ENCODE measurements at places on chromosomes 6 and 20.

- DNase-seq, result no peak
Measured at GRCh38 chr6:132369526-132369925, 31.7 kb downstream of the MOXD1 start.

DNA sequence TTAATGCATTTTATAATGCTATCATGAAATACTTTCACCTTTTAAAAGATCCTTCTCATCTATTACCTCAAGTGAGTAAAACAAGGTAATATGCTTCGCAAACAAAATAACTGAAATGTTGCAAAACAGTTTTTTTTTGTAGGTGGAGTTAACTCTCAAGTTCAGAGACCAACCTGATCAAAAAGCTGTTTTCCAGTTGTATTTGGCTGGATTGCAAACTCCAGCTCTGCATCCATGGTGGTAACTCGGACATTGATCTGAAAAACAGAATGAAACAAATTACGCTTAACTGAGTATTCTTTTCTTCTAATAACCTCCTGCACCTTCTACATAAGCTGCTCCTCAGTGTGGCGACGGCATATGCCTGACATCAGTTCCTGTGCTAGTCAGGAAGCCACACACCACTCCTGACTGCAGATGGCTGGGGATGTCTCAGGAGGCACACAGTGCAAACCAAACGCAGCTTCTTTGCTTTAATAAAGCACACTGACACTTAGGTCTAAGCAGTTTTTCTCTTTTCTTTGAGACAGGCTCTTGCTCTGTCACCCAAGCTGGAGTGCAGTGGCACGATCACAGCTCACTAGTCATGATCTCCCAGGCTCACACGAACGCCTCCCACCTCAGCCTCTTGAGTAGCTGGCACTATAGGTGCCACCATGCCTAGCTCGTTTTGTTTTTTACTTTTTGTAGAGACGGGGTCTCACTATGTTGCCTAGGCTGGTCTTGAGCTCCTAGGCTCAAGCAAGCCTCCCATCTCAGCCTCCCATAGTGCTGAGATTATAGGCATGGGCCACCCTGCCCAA lies 29.9 kb downstream of the EZR start:
- no peak for DNase-seq

DNA sequence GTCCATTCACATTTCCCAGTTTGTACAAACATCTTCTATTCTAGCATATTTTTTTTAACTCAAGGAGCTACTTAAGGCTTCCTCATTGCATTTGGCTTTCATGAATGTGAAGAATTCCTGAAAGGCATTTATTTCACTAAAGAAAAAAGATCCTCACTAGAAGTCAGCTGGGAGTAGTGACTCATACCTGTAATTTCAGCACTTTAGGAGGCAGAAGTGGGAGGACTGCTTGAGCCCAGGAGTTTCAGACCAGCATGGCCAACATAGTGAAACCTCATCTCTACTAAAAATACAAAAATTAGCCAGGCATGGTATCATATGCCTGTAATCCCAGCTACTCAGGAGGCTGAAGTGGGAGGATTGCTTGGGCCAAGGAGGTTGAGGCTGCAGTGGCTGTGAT lies 30.9 kb upstream of the XRN2 start:
- no peak for DNase-seq

DNA sequence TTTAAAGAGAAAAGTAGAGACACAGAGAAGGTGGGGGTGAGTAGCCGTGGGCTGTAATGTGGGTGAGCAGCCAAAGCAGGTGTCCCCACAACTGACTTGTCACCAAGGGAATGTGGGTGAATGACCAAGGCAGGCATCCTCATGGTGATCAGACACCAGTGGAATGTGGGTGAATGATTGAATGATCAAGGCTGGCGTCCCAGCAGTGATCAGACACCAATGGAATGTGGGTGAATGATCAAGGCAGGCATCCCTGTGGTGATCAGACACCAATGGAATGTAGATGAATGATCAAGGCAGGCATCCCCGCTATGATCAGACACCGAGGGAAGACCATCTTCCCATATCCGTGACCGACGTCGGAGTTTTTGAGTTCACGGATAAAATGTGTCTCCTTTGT lies 49.8 kb upstream of the OR14J1 start:
- DNase-seq, result no peak

DNA sequence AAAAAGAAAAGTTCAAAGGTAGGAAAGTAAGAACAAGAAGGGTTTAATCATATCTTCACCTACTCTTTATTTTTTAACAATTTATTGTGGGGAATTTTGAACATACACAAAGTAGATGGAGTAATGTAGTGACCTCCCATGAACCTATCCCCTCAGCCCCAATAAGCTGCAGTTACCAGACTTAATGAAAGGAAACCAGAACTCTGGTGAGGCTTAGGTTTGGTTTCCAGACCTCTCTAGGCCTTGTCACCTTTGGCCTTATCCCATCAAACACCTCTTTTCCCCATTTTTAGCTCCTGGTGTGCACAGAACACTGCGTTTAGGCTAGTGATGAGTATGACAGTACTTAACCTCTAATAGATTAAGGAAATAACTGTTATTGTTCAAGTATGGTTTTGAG lies 42.0 kb downstream of the CBFA2T2 start:
- no peak for DNase-seq

DNA sequence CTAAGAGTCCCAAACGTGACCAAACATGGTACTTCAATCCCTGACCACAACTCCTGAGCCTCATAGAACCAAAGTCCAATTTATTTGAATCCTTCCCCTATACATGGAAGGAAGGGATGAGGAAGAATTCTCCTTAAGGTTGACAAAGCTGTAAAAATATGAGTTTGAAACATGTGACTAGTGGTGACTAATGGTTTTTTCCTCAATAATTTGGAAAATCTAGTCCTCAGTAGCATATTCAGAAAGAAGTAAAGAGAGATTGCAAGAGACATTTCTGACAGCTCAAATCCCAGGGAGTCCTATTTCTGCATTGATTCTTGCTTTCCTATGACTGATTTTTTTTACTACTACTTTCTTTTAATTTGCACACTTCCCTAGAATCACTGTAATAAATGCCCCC lies 443.7 kb downstream of the FRK start:
- DNase-seq, result no peak

DNA sequence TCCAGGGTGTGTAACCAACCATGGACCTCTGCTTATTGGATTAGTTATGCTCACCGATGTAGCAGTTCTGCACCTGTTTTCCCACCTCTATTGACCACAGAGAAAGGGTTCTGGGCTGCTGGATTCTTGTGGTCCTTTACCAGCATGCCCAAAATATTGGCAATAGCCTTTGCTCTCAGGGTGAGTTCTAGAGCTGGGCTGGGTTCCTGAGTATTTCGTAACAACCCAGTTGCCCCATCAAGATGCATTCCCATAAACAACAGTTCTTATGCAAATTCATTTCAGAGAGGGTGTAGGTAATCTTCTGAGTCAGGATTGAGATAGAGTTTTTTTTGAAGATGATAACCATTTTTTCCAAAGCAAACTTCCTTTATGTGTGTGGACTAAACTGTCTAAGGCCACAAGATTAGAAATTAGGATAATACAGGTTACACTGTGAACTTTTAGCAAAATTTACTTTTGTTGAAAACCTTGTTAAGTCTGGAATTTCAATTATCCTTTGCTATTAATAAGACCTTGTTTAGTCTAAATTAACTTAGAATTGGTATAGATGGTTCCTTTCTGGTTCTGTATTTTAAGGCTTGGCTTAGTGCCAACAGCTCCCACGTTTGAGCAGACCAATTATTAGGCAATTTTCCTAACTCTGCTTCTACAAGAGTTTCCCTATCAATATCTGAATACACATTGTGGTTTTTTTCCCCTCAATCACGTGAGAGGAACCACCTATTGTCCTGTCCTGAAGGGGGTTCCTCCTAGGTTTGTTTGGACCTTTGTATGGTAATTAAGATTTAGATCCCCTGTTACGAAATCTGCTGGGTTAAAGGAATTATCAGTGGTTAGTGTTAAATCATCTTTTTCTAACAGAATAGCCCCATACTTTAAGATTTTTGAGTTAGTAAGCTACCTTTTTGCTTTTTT lies 46.1 kb downstream of the TBX18 start:
- DNase-seq, result no peak

GRCh38 chr6:156131221-156131903 lies 645.8 kb upstream of the ARID1B start:
- no peak for DNase-seq

DNA sequence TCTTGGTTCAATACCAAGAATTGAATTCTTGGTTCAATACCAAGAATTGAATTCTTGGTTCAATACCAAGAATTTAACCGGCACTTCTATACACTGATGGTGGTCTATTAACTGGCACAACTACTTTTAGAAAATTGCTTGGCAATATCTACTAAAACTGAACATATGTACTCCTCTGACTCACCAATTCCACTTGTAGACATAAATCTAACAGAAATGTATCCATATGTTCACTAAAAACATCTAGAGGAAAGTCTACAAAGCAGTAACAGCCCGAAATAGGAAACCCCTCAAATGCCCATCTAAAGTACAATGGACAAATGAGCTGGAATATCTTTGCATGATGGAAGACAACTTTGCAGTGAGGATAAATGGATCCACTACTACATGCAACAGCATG lies 71.9 kb downstream of the KIF16B start:
- DNase-seq, result no peak

GRCh38 chr20:10430000-10430466 lies 4.0 kb downstream of the MKKS start:
- no peak for DNase-seq

GRCh38 chr6:11771473-11772048 lies 7.0 kb downstream of the ADTRP start:
- no peak for DNase-seq

DNA sequence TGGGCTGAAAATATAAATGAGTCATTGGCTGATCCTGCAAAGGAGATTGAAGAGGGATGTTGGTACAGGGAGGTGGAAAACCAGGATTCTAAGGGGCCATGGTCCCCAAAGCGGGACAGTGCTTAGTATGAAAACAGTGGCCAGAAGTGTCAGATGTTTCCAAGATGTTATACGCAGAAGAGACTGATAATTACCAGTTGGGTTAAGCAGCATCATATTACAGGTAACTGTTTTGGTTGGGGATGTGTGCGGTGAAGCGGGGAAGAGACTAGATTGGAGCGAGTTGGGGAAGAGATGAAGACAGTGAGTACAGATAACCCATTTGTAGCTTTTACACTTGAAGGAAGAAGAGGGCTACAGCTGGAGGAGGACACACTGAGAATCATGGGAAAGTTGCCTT lies 80.8 kb downstream of the PLEKHG1 start:
- no peak for DNase-seq

GRCh38 chr20:23582293-23582692 lies 14.0 kb upstream of the CST9L start:
- DNase-seq, result no peak

DNA sequence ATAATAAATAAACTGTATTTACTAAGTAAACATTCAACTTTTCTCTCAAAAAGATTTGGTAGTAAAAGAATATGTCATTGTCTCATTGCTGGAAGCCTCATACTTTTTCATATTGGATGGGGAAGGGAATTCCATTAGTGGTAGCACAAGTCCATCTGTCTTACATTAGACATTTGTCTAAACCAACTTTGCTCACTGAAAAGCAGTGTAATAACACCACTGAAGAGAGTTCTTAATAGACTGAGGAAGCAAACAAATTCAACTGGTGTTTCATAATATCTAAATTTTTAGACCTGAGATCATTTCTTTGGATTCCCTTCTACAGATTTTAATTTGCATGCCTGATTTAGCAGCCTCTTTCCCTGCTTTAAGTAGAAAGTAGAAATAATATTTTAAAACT lies 62.7 kb downstream of the PLCB1 start:
- DNase-seq, result no peak

DNA sequence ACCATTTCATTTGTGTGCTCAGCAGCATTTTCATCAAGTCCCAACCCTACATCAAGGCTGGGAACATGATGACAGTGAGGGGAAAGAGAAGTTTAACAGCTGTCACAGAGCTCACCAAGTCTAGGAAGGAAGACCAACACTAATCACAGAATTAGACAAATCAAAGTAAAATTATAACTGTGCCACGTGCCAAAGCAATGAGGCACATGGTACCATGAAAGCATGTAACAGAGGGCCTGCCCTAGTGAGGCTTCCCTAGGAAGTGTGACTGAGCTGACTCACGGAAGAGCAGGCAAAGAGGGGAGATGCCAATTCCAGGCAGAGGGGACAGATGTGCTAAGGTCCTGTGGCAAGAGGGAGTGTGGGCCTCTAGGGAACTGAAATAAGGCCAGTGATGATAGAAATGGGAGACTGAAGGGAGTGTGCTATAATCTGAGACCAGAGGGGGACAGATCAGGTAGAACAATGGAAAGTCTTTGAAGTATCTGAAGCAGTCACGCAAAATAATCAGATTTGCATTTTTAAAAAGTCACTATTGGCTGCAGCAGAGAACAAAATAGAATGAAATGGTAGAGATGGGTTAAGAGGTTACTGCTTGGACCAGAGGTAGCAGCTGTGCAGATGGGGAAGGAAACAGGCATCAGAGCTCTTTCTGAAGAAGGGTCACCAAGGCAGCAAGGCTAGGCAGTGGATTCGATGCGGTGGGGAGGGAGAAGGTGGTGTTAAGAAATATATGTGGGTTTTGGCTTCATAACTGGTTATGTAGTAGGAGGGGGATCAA lies 86.8 kb downstream of the GPR6 start:
- no peak for DNase-seq

DNA sequence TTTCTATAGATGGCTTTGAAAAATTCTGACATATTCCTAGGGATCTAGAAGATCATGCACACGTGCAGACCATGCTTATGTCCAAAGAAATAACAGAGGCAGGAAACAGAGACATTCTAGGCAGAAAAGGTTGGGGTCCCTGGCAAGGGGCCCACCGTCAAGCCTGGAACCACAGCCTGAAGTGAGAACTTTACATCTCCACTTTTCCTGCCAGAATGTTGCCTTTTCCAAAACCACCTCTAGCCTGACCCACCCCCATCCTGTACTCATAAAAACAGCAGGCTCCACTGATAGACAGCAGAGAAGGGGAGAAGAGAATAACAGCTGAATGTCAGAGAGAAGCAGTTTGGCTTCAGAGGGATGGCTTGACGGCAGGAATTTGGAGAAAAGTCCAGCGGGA lies 257.3 kb upstream of the NT5E start:
- DNase-seq, result no peak

DNA sequence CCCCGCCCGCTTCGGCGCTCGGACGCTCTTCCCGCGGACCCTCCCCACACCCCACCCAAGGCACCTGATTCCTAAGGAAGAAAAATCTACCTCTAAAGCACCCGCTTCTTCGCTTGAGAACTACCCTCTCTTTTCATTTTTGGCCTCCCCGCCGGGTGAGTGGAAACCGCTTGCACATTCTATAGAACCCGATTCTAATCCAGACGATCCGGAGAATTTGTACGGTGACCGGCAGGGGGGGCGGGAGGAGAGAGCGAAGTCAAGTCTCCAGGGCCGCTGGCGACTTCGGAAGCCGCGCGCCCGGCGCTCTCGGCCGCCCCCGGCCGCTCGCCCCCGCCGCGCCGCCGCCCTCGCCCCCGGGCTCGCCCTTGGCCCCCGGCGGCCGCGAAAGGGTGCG lies at the start of gene RBM24:
Gene RBM24, plus strand, starts transcription at position 262 of the 397 bp plus-strand sequence. CDS start 221 bp downstream, outside the sequence.
- DNase-seq, result peak; percentile 25

Measured in stimulated activated CD4-positive, alpha-beta T cell treated with anti-CD3 and anti-CD28 coated beads, Interleukin-15, amount 100 ng/mL, for 48 hours (primary cell).